Memory B cell (primary cell): ENCODE measurements at places on chromosomes 16 and 17.

DNA sequence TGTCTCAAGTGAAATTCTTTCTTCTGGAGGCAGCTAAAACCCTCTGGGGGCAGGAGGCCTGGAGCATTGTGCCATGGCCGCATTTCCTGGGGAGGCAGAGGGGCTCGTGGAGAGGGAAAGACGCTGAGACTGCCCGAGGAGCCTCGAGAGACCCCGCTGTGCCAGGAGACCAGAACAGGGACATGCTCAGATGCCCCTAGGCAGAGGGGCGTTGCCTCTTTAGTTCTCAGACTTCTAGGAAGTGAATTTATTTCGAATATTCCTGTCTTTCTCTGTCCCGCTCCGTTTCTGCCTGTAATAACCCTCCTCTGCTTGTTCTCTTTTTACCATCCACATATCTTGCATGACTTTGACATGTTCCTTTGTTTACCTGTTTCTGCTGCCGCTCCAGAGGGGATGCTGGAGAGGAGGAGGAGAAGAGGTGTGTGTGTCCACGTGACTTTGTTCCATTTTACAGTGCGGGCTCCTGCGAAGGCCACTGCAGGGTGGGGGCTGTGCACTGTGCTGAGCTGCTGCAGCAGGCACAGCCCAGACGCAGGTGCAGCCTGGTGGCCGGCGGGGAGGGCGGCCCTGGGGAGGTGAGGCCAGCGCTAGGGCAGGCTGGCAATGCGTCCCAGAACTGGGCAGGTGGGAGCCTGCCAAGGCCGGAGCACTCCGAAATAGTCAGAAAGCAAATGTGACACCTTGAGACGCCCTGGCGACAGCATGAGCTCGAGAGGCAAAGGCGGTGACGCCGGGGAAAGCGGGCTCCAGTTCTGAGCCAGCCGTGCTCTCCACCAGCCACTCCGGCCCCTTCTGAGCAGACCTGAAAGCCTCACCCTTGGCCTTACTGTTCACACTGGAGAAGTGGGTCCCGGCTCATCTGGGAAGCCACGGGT lies 29.9 kb downstream of the CIBAR2 start:
- no peak for DNase-seq

- no peak for DNase-seq
Measured at GRCh38 chr17:37546302-37546701, 56.6 kb downstream of the DUSP14 start.

DNA sequence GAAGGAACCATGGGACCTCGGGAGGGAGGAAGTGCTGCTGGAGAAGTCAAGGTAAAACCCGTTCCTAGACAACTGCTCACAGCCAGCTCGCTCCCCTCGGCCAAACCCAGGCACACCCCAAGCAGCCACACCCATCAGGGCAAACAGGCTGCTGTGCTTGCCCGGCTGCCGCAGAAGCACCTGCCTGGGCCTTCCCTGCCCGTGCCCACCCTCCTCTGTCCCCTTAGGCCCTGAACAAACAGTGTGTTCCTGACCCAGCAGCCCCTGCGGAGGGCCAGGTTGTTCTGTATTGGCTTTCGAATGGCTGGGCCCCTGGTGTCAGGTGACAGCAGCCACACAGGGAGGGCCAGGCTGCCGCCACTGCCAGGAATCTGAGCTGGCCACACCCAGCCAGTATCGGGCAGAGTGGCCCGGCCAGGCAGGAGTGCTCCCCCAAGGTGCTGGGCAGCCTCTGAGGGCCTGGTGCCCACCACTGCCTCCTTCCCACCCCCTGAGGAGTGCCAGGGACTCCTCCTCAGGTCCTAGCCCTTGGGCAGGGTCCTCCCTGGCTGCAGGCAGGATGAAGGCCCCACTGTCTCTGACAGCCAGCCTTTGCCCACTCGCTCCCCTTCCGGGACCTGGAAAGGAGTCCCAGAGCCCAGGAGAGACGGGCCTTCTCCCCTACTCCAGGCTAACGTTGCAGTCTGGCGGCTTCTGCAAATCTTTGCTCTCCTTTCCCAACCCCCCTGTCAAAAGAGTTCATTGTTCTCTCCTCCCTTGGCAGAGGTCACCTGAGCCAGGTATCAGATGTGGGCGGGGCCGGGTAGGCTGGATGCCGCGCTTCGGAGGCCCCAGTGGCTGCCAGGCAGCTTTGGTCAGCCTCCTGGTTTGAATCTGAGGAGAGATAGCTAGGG lies 24.0 kb downstream of the LLGL2 start:
- DNase-seq = no peak

DNA sequence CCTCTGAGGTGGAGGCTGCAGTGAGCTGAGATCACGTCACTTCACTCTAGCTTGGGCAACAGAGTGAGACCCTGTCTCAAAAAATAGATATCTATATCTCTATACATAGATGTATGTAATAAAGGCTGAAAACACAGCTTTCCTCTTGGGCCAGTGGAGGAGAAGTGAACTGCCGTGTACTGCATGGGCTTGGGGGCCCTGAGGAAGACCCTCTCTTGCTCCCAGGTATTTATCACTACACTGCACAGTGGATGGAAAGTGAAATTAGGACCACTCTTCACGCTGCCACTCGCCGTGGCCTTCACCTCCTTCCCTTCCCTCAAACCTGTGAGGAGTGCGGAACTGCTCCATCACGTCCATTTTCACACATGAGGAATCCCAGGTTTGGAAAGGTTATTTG lies 68.8 kb upstream of the SIAH1 start:
- no peak for DNase-seq

- no peak for DNase-seq
Measured at GRCh38 chr16:4944333-4945281, 7.7 kb upstream of the PPL start.

DNA sequence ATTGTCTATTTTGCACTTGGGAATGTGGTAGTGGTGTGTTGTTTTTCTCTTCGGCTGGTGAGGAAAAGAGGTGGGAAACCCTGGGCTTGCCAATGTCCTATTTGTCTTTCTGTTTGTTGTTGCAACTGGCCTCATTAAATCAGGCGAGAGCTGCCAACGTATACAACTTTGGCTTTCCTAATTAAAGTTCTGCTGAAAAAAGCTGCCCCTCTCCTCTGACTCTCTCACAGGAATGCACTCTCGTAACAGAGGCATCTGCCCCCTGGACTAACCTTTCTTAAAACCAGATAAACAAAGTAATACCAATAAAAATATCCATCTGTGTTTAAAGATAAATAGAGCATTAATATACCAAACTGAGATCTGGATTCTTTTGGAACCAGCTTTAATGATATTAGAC lies 7.8 kb downstream of the CDRT15 start:
- DNase-seq = no peak

DNA sequence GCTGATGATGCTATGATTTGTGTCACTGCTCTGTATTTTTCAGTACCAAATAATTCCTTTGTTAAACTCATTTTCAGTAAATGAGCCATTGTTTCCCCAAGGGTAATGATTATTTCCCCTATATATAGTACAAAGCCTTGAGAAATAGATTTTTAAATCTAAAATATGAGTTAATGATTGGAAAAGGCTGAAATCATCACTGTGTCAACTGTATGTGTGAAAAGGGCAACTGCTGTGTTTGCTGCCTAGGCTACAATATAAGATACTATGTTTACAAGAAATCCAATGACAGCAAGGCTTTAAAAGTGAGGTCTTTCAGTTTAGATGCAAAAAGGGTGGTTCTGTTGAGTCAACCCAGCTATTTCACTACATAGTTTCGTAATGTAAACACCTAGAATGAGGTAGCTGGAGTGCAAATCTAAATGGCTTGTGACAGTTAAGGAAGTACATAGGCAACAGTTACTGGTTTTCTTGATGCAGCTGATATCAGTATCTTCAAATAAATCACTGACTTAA lies 15.3 kb downstream of the NLK start:
- DNase-seq = no peak

- no peak for DNase-seq
Measured at GRCh38 chr16:30076276-30076791, 540 bp downstream of the PPP4C start.
